A549 treated with CpdA at 1 μM for 4 hours (cell line): ENCODE measurements at places on chromosomes 16 and 17. TPM values are rescaled to one million over a fixed set of nuclear protein-coding genes. Genes with fewer than 3 reads are reported as not detected.

The CRYBA1 gene
- not detected in 5 replicates for total RNA-seq

The CA10 gene
- not detected in 5 replicates for total RNA-seq

The SDR42E2 gene
- not detected in 5 replicates for total RNA-seq

The SPATA22 gene
- total RNA-seq: not detected in 5 replicates

The RHBDF2 gene
- total RNA-seq: 56.3 to 75.4 TPM (median 63.3 TPM) in 5 replicates

The CNTROB gene
- total RNA-seq: 36.8 to 45.9 TPM (median 39.2 TPM) in 5 replicates

The SOX8 gene
- 1.0 to 1.5 TPM (median 1.4 TPM) in 5 replicates for total RNA-seq

The TBC1D26 gene
- total RNA-seq: 0.05 TPM in 1 of 5 replicates, not detected in the others
